ENCODE measurements at places on chromosomes 3 and 15. TPM values are rescaled to one million over a fixed set of nuclear protein-coding genes. Genes with fewer than 3 reads are reported as not detected.
A peak's percentile ranks its signal among the peaks of the same experiment; 100 is the strongest.

Gene CCR9
- total RNA-seq = not detected

Gene P2RY1
- total RNA-seq = 17.9 TPM

Gene BUB1B
- 5.6 TPM for total RNA-seq

Gene SQOR
- total RNA-seq = 52.8 TPM

Gene GOLGA6B
- not detected for total RNA-seq

GRCh38 chr3:26291840-26292239 is 330.7 kb upstream of the LRRC3B start:
- H3K36me3 ChIP-seq = no peaks in the 10 kb centered on the region
- DNase-seq = no peak
- H3K27me3 ChIP-seq = no peaks in the 10 kb centered on the region
- H3K4me3 ChIP-seq = no peak overlapping the region
- H3K4me1 ChIP-seq = no peaks in the 10 kb centered on the region

DNA sequence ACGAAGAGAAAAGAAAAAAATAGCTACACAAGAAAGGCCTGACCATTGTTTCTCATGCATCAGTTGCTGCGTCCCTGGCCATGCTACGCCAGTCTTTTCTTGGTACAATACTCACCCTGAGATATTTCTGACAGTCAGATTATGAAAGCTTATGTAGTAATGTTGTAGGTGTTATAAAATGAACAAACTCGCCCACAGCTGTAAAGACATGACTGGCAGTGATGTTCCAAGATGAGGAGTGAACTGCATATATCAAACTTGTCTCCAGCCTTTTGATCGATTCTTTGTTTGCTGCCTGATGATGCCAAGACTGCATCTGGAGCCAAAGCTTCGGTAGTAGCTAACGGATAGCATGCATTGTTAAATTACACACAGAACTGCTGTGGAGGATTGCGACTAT is 822.7 kb downstream of the TUSC7 start:
- no peaks in the 10 kb centered on the region for H3K36me3 ChIP-seq
- H3K4me3 ChIP-seq = no peak overlapping the region
- no peaks in the 10 kb centered on the region for H3K27me3 ChIP-seq
- DNase-seq = no peak

GRCh38 chr3:122123850-122124249 is 59.6 kb upstream of the CASR start:
- H3K27me3 ChIP-seq = no peaks in the 10 kb centered on the region
- H3K36me3 ChIP-seq = no peaks in the 10 kb centered on the region
- no peak for DNase-seq
- no peak overlapping the region for H3K4me3 ChIP-seq

GRCh38 chr15:45268135-45268534 is 16.1 kb downstream of the SLC28A2 start:
- H3K4me1 ChIP-seq = no peaks in the 10 kb centered on the region
- no peak overlapping the region for H3K27ac ChIP-seq
- no peak for DNase-seq
- no peak overlapping the region for H3K4me3 ChIP-seq
- H3K36me3 ChIP-seq = no peaks in the 10 kb centered on the region

DNA sequence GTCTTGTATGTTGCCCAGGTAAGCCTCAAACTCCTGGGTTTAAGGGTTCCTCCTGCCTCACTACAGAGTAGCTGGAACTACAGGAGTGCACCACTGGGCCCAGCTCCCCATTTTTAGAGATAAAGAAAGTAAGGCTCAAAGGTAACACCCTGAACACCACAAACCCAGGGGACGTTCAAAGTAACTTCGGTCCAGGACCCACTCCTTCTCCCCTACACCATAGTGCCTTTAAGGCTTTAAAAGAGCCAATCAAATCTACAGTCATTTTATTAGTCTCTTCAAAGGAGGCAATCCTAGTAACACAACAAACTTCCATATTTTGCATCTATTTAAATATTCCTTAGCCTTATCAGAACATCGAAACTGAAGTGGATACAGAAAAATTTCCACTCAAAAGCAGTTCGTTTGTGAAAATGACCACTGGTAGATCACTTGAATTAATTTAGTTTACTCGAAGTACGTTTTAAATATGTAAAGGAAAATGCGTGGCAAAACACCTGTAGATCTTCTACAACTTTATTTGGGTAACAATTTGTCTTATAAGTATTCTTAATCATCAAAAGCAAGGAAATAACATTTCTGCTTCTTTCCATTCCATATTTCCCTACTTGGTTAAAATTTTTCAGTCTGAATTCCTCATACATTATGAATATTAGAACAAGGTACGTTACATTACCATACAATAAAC is 1.8 kb downstream of the STAG1 start:
- no peaks in the 10 kb centered on the region for H3K27me3 ChIP-seq
- peak overlapping the region; percentile 99 for H3K27ac ChIP-seq
- peaks cover 63% of the 10 kb centered on the region for H3K4me1 ChIP-seq
- peak overlapping the region; percentile 81 for H3K4me3 ChIP-seq

DNA sequence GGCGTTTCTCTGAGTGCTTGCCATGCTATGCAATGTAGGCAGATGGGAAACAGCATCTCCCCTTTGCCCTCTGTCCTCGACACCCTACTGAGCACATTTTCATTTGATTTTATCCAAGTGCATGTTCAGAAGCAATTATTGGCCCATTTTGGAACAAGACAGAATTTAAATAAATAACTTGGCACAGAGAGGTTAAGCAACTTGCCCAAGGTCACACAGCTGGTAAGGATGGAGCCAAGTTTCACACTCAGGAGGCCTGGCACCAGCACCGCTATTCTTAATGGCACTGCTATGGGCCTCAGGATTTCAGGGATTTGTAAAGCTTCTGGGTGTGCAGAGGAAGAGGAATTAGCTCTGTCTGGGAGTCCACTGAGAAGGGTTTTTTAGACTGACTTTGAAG is 2.5 kb upstream of the GRIP2 start:
- no peaks in the 10 kb centered on the region for H3K27me3 ChIP-seq
- H3K4me3 ChIP-seq = no peak overlapping the region
- DNase-seq = no peak
- H3K4me1 ChIP-seq = peaks cover under 1% of the 10 kb centered on the region
- no peak overlapping the region for H3K27ac ChIP-seq
- no peaks in the 10 kb centered on the region for H3K36me3 ChIP-seq

- no peak overlapping the region for H3K27ac ChIP-seq
- no peak overlapping the region for H3K4me3 ChIP-seq
- H3K4me1 ChIP-seq = no peaks in the 10 kb centered on the region
- no peaks in the 10 kb centered on the region for H3K36me3 ChIP-seq
- DNase-seq = no peak
Observed at GRCh38 chr3:8305371-8305770, 196.3 kb upstream of the LMCD1 start.

- H3K27ac ChIP-seq = no peak overlapping the region
- no peaks in the 10 kb centered on the region for H3K36me3 ChIP-seq
- H3K4me3 ChIP-seq = no peak overlapping the region
- DNase-seq = no peak
Observed at GRCh38 chr15:91975241-91975978, 121.9 kb downstream of the SLCO3A1 start.

DNA sequence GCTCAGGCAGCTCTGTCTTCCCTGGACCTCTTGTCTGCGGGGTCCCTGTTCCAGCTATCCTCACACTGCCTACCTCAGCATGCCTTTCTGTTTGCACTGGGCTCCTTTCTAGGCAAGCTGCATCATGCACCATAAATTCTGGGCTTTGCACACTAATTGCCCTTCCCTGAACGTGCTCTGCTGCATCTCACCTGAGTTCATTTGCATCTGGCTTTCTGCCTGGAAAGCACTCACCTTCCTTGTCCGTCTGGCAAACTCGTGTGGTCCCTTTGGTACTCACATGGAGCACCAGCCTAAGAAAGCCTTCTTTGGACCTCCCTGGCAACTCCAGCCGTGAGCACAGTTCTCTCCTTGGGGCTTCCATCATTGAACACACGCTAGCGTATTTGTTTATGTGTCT is 365.6 kb downstream of the SV2B start:
- no peaks in the 10 kb centered on the region for H3K4me1 ChIP-seq
- no peak for DNase-seq
- no peak overlapping the region for H3K27ac ChIP-seq
- no peak overlapping the region for H3K4me3 ChIP-seq
- no peaks in the 10 kb centered on the region for H3K27me3 ChIP-seq

DNA sequence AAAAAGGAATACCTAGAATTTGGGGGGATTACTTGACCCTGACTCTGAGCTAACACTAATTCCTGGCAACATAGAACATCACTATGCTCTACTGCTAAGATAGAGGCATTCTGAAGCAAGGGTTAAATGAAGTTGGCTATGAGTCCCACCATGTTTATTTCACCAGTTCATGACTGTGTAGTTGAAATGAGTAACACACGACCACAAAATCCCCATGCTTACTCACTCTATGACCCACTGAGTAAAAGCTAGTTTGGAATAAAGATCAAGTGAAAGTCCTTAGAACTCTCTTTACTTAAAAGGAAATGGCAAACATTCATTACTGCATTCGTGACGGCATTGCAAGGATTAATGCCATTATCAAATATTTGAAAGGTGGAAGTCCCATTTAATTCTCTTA is 47.4 kb downstream of the MRPL46 start:
- no peak for DNase-seq
- H3K4me3 ChIP-seq = no peak overlapping the region
- H3K4me1 ChIP-seq = no peaks in the 10 kb centered on the region
- no peaks in the 10 kb centered on the region for H3K27me3 ChIP-seq

DNA sequence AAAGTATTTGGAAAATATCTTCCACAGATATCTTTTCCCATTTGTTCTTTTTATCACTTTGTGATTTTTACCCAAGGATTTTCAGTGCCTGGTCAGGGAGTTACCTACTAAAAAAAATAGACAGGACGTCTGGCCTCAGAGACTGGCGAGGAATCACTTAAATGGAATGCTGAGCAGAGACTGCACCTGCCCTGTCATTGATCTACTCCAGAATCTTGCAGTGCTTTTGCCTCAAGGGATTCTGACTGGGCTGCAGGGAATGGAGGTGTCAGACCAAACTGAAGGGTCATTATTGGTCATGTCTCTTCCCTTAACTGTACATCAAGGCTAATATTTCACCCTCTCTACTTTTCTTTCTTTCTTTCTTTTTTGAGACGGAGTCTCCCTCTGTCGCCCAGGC is 12.1 kb upstream of the RYR3 start:
- H3K27ac ChIP-seq = no peak overlapping the region
- H3K36me3 ChIP-seq = no peaks in the 10 kb centered on the region
- no peaks in the 10 kb centered on the region for H3K4me1 ChIP-seq
- no peak overlapping the region for H3K4me3 ChIP-seq
- DNase-seq = no peak
- no peaks in the 10 kb centered on the region for H3K27me3 ChIP-seq
